ENCODE measurements at places on chromosomes 16 and 17.

- DNase-seq: no peak
Measured at GRCh38 chr16:66853261-66854139, 9.3 kb downstream of the CA7 start.

DNA sequence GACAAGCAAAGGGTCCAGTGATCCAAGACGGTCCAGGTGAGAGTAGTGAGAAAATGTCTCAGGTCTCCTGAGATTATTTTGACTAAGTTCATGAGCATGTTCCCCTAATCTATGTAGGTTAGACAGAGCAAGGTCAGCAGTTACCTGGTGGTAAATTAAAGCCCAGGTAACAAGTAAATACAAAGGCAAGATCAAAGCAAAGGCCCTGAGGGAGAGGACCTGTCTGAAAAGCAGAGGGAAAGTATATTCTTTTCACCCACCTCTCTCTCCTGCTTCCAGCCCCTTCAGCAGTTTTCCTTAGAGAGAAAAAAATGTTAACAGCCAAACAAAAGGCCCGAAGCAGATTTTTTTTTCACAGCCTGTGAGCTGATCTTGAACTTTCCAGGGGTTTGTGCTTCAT lies 302.7 kb downstream of the MAP2K6 start:
- DNase-seq: no peak

GRCh38 chr16:62077998-62078397 lies 41.8 kb upstream of the CDH8 start:
- DNase-seq: peak; percentile 75

DNA sequence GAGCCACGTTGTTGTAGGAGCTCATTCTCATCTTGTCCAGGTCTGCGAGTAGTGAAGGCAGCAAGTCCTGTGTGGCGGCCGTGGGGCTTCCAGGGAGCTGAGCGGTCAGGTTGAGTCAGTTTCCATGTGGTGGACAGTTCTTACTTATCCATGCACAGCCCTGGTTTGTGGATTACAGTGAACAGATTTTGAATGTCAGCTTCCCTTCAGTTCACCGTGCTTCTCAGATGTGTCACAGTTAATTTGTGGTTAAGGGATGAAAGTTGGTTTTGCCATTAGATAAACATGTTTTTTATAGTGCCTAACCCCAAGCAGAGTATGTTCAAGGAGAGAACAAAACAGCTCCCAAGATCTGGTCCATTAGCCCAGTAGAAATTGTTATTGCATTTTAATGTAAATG lies 103.1 kb downstream of the RPTOR start:
- no peak for DNase-seq

All from WTC11 (cell line).